ENCODE measurements at places on chromosomes 7 and 10. TPM values are rescaled to one million over a fixed set of nuclear protein-coding genes. Genes with fewer than 3 reads are reported as not detected.

GRCh38 chr7:142355328-142355727 is 97.5 kb upstream of the PRSS58 start:
- no peak for DNase-seq

The NUDT13 gene
- total RNA-seq = 4.2 TPM

GRCh38 chr10:118107040-118107439 is 60.3 kb upstream of the RAB11FIP2 start:
- no peak for DNase-seq

The MACC1 gene
- total RNA-seq = 0.24 TPM

DNA sequence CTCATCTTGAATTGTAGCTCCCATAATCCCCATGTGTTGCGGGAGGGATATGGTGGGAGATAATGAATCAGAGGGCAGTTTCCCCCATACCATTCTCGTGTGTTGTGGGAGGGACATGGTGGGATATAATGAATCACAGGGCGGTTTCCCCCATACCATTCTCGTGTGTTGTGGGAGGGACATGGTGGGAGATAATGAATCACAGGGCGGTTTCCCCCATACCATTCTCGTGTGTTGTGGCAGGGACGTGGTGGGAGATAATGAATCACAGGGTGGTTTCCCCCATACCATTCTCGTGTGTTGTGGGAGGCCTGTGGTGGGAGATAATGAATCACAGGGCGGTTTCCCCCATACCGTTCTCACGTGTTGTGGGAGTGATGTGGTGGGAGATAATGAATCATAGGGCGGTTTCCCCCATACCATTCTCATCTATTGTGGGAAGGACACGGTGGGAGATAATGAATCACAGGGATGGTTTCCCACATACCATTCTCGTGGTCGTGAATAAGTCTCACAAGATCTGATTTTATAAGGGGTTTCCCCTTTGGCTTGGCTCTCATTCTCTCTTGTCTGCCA is 271.0 kb downstream of the MAD1L1 start:
- DNase-seq = no peak

The HNRNPH3 gene
- 13.2 TPM for total RNA-seq

DNA sequence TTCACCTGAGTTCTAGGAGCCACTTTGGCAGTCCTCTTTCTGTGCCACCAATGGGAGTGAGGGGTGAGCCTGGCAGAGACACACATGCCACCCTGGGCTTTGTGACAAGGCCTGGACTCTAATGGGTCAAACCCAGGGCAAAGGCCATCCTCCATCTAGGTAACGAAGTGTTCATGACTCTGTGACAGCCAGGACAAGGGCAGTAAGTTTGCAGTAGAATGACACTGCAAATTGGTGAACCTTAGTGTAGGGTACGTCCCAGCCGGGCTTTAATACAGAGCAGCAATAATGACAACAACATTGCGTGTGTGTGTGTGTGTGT is 43.3 kb downstream of the PAPSS2 start:
- DNase-seq = peak; percentile 88

- no peak for DNase-seq
Measured at GRCh38 chr7:80392229-80393169, 119.4 kb downstream of the GNAT3 start.

- no peak for DNase-seq
Measured at GRCh38 chr10:75176046-75176445, 34.5 kb upstream of the VDAC2 start.

The AZGP1 gene
- total RNA-seq = 2,105 TPM

The TECTB gene
- total RNA-seq = 0.18 TPM

DNA sequence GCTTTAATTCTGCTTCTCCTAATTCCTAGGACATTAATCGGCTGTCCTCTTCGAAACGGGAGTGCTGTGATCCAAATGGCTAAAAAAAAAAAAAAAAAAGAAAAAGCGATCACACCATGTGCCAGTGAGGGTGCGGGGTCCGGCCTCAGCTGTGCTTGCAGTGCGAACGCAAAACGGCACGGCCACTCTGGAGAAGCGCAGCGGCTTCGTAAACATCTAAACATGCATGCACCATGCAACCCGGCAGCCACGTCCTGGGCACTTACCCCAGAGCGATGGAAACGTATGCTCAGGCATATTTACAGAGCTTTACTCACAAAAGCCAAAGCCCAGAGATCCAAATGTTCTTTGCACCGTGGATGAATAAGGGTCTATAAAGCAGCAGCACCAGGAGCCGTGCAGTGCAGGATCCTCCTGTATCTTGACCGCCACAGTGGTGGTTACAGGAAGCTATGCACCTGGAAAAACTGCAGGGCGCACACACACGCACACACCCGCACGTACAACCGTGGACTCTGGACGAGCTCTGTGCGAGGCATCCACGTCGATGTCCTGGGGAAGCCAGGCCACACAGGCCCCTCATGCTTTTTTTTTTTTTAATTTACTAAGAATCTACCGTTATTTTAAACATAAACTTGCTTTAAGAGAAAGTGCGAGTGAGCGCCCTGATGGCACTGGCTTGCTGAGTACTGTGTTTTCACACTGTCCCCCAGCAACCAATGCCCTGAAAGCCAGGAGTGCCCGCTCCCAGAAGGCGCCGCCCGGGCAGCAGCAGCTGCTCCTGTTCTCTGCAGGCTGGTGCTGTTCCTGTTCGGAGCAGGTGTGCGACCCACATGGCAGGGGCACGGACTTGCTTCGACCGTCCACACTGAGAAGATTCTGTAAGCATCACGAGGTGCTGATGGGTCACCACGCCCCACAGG is 25.0 kb downstream of the GPER1 start:
- no peak for DNase-seq

DNA sequence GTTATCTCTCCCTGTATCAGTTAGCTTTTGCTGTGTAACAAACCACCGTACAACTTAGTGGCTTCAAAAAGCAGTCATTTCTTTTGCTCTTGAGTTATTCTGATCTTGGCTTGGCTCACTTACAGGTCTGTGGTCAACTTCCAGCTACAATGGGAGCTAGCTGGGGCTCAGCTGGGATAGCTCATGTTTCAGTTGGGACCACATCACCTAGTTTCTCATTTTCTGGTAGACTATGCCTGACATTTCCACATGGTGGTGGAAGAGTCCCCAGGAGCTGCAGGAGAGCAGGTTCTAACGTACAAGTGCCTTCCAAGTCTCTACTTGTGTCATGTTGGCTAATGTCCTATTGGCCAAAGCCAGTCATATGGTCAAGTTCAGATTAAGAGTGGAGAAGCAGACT is 25.8 kb upstream of the PIP4K2A start:
- no peak for DNase-seq

GRCh38 chr10:92130622-92131274 is 160.1 kb downstream of the CPEB3 start:
- no peak for DNase-seq

- DNase-seq = no peak
Measured at GRCh38 chr10:73915206-73915851, 4.4 kb downstream of the PLAU start.

The PPP1R3A gene
- not detected for total RNA-seq
